HuH-7.5 (cell line): ENCODE measurements at places on chromosomes 2 and 18.
A peak's percentile ranks its signal among the peaks of the same experiment; 100 is the strongest.

GRCh38 chr18:78571831-78572347, 407.7 kb upstream of the SALL3 start:
- DNase-seq, result no peak

GRCh38 chr2:85668857-85669142, 801 bp upstream of the SFTPB start:
- no peak for DNase-seq

DNA sequence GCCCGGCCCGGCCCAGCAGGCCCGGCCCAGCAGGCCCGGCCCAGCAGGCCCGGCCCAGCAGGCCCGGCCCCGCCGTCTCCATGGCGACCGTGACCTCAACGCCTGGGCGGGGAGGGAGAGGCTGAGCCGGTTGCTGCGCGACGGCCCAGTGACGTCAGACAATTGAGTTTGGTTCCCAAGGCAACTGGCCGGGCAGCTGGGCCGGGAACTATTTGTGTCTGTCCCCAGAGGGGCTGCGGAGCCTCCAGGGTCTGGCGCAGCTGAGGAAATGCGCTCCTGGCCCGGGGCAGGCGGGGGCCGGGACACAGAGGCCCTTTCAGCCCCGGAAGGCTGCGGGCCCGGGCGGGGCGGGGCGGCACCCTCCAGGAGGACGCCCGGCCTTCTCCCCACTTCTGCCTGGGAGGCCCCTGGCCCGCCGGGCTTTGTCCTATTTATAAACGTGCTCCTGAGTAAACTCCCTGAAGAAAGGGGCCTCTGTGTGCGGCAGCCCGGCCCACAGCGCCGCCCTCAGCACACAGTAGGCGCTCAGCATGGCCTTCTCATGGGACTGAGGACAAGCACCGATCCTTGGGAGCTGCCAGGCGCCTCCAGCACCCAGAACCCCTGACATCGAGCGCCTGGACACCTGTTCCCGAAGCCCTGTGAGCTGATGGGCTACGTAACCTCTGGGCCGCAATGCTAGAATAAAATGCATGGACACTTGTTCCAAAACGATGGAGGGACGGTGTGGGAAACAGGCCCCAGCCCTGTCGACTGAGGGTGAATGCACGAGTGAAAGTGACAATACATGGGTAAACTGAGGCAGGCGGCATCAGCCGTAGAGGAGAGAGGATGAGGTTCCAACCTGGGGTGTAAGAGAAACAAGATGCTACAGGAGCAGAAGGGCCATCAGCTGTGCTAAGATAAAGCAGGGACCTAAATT, 12.3 kb downstream of the TEX44 start:
- DNase-seq, result peak; percentile 88

- DNase-seq, result no peak
Observed at GRCh38 chr2:25285265-25286024, 56.3 kb downstream of the DNMT3A start.

DNA sequence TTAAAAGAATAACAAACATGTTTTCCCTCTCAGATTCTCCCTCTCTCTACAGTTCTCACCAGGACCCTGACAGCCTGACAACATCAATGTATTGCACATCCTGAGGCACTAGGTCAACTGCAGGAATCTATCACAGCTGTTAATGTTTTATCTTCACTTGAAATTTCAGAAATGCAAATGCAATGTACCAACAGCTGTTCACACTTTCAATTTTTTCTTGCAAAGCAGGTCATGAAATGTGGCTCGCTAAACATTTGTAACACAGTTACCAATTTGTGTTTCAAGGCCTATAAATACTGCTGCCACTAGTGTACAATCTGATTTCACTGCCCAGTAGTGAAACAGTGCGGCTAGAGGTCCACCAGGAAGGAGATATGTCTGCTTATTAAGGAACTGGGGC, 147.8 kb downstream of the EXOC6B start:
- DNase-seq, result no peak

DNA sequence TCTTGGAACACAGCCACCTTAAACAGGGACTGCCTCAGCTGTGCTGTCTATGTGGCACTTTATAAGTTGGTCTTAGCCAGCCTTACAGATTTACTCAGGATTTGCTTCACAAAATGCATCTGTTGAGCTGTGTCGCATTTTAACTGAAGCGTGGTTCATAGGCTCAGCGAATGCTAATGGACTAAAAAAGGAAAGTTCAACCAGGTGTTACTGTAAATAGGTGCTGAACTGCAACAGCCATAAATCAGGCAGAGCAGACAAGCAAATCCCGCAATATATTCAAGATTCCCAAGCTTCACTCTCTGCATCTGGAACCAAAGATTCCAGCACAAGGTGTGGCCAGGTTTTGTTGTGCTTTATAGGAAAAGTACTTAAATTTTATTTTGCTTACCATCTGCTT, 130.0 kb downstream of the EPHA4 start:
- no peak for DNase-seq

- peak; percentile 13 for DNase-seq
Observed at GRCh38 chr2:215002500-215002899, 135.9 kb downstream of the ABCA12 start.

- no peak for DNase-seq
Observed at GRCh38 chr18:62037012-62037742, 144.4 kb upstream of the RNF152 start.

DNA sequence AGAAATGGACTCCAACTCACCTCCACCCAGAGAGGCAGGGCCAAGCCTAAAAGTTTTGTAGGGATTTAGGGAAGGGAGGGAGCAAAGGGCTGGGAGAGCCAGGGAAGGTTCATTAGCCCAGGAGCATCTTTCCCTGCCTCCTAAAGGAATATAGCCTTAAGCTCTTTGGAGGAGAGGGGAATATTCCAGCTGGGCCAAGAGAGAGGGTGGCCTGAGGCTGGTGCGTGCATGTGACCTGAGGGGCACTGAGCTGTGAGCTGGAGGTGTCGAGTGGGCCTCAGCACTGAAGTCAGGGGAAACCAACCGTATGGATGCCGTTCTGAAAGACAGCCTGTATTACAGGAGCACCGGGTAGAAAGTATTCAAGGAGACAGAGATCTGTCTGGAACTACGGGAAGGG, 112.6 kb downstream of the KLHL29 start:
- no peak for DNase-seq

DNA sequence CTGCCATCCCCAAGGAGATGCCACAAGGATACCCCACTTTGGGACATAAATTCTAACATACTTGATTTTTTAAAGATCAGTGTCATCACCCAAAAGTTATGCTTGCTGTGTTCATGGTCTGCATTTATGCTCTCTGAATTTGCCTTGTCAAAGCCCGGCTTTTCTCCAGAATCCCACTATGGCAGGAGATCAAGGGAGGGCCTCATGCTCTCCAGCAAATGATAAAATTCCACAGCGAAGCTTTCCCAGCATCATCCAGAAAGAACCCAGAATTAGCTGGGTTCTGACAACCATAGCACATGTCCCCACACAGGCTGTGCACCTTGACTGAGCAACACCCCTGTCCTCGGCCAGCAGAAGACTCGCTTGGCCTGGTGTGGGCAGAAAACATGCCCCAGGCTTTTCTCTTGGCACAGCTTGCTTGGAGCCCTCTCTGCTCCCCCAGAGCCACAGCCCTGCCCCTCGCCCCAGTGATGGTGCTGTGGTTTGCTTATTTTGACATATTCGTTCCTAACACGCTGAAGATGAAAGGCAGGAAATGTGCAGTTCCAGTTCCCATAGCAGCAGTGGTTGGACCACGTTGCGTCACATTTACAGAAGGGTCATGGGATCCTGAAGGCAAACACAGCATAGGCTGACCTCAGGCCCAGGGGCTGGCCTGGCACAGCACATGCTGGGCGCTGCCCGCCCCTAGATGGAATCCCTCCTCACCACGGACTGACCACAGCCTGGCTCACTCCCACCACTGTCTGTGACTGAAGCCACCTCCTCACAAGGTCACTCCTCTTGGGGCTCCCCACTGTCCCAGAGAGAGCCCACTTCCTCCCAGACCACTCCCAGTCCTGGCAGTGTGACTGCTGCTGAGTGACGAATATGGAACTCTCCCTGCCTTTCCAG, 14.1 kb upstream of the CHRNA1 start:
- no peak for DNase-seq

DNA sequence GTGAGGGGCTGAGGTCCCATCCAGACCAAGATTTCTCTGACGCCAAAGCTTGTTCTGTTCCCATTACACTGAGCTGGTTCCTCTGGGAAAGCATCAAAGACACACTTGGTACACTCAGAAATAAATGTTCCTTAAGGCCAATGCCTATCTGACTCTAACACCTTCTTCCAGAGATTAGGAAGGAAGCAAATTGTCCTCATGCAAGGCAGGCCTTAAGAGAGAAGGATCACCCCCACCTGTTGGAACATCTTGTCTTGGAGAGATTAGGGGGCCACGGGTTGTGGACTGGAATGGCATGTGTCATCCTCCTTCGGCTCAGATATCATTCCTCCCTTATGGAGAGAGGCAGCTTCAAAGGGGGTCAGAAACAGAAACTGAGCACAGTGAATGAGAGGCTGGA, 100.2 kb downstream of the ANKRD44 start:
- DNase-seq, result no peak

- DNase-seq, result no peak
Observed at GRCh38 chr2:150214626-150215025, 272.8 kb downstream of the RND3 start.

- DNase-seq, result no peak
Observed at GRCh38 chr2:33458248-33458819, 18.1 kb upstream of the RASGRP3 start.

DNA sequence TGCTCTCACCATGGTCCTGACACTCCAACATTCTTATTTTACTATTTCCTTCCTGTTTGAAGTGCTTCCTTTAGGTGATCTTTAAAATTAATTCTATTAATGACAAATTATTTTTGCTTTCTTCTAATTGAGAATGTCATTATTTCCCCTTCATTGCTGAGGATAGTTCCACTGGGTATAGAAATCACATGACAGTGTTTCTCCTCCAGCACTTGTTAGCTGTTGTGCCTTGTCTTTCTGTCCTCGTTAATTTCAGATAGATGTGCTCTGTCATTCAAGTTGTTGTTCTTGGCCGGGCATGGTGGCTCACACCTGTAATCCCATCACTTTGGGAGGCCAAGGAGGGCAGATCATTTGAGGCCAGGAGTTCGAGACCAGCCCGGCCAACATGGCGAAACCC, 321.0 kb upstream of the RAB6C start:
- no peak for DNase-seq

DNA sequence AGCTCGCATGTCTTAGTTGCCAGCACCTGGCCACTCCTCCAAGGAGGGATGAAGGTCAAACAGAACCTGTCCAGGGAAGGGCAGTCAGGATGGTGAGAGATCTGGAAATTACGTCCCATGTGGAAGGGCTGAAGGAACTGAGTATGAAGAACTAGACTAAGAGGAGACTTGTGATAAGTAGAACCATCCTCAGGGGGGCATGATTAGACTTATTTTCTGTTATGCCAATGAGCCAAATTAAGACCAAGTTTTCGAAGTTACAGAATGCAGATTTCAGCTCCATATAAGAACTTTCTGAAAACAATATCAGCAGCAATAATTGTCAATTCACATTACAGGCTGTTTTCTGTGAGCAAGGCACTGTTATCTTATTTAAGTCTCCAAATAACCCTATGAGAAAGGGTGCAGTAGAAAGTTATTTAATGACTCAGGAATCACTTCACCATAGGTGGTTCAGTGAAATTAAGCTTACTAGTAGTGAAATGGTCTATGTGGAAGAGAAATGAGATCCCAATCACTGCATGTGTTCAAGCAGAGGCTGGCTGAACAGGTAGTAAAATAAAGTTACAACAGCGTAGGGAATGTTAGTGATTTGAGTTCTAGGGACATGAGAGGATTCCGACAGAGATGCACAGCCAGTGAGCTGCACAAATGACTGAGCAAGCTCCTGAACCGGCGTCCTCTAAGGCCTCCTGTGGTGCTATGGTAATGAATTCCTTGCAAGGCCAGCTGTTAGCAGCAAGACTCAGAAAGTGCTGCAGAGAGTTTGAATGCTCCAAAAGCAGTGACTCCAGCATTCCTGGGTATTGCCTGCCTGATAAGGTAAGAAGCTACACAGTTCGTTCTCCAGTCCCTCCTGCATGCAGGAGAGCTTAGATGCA, 4.5 kb upstream of the DYM start:
- DNase-seq, result no peak

DNA sequence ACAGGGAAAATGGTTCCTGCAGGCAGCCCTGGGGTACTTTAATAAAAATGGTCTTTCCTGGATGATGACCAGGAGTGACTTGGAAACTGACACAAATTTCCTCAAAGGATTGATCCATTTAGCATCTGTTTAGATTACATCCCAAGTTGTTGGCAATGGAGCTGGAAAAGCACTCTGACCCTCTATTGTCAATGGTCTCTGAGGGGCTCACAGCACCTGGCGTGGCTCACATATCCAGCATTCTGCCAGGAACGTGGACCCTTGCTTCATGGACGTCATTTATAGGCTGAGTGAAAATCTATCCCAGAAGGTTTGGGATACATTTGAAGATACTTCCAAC, 43.8 kb downstream of the SERTAD2 start:
- no peak for DNase-seq

DNA sequence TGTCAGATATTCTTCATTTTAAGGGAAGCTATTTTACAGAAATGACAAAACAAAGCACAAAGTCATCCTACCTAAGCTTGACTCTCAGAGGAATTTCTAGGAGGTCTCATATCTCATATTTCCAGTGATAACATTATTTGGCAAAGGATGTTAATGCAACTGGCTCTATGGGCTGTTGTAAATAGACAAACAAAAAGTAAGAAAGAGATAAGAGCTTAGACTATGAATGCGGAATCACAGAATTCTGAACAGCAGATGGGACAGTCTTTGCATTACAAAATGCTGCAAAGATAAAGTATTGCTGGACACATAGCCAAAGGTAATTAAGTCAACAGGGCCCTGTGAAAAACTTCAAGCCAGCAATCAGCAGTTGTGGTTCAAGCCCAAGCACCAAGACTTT, 23.9 kb downstream of the PIAS2 start:
- DNase-seq, result peak; percentile 21

DNA sequence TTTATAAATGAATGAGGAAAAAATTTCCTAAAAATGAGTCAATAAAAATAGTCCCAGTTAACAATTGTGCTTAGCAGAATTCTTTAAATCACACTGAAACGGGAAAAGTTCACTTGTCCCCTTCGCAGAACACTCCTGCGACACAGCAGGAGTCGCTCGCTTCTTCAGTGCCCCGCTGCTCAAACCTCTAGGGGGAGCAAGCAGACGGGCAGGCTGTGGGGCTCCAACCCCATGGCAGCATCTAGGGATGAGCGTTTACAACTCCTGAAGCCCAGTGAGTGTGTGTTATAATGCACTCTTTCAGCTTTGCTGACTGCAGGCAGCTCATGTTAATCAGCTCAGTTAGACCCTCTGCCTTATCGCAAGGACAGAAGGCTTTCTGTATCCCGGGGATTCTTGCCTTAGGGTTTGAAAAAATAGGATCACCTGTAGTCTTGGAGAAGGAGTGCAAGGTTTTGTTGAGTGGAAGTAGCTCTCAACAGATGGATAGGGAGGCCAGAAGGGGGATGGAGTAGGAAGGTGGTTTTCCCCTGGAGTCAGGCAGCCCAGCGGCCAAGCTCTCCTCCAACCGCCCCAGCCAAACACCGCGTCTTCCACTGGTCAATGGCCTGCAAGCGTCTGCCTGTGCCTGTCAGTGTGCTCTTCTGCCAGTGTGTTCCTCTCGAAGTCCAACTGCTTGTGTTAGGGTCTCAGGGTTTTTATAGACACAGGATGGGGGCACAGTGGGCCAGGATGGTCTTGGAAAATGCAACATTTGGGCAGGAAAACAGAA, 1977.7 kb upstream of the LRRTM1 start:
- DNase-seq, result no peak
